ENCODE measurements at places on chromosomes 4 and X. TPM values are rescaled to one million over a fixed set of nuclear protein-coding genes. Genes with fewer than 3 reads are reported as not detected.
A peak's percentile ranks its signal among the peaks of the same experiment; 100 is the strongest.

The NIPAL1 gene
- under 0.01 TPM for total RNA-seq

The SLC9A7 gene
- 84.0 TPM for total RNA-seq

The TTC29 gene
- under 0.01 TPM for total RNA-seq

The RHOXF2B gene
- not detected for total RNA-seq

The SLC6A14 gene
- not detected for total RNA-seq

DNA sequence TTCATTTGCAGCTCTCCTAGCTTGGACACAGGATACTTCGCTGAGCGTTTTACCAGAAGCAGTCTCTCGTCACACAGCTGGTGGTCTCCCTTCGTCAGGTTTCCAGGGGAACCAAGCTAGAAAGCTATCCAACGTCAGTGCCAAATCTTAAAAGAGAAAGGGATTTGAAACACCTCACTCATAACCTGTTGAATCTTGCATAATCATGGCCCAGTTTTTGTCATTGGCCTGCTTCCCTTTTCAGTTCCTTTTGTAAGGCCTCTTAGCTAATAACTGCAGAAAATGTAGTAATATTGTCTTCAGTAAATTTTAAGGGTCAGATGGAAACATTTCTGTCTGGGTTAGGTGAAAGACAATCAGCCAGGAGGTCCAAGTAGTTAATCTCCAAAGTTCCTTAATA is 22.0 kb downstream of the RAB39B start:
- no peak for DNase-seq

GRCh38 chr4:102901804-102902203 is 33.0 kb downstream of the CISD2 start:
- DNase-seq: no peak

GRCh38 chr4:184792334-184792733 is 33.4 kb downstream of the ACSL1 start:
- DNase-seq: no peak

GRCh38 chr4:139528377-139529005 is 27.5 kb downstream of the SETD7 start:
- DNase-seq: peak; percentile 58

DNA sequence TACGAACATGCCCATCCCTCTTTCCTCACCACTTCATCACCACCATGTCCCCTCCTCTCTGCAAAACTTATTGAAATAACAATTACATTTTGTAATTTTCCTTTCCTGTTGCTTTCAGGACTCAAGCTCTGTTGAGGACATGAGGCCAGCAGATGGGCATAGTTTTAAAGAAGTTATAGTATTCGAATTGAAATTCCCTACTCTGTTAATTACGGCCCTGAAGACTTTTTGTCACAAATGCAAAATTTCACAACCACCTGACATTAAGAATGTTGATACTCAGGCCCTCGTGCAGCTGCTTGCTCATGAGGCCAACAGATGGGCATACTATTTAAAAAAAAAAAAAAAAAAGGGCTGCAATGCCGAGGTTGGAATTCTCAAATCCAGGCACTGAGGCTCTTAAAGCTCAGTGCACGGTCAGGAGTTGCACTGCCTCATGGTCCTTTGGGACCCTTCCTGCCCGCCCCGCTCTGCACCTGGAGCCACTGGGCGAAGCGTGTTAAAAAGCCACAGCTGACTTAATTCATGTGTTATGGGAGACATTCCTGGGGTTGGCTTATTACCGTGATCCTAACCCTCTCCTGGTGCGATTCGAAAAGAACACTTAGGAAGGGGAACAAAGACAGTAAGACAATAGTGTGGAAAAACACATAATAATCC is 34.2 kb upstream of the FAT1 start:
- no peak for DNase-seq

- no peak for DNase-seq
Observed at GRCh38 chr4:150540959-150541360, 41.0 kb upstream of the MAB21L2 start.

DNA sequence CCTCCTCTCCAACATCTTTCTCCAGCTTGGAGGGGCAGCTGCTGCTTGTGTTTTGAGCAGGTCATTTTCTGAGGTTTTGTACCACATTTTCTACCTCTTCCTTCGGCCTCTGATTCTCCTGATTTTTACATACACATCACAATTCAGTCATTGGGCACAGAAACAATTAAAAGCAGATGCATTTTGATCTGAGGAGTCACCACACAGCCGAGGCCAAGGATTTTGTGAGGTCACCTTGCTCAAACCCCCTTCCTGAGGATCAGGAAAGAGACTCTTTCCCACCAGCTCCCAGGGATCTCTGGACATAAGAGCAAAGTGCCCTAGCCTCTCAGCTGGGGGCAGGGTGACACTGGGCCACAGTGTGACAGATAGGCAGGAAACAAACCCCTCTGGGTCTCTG is 5.4 kb upstream of the FATE1 start:
- DNase-seq: no peak

DNA sequence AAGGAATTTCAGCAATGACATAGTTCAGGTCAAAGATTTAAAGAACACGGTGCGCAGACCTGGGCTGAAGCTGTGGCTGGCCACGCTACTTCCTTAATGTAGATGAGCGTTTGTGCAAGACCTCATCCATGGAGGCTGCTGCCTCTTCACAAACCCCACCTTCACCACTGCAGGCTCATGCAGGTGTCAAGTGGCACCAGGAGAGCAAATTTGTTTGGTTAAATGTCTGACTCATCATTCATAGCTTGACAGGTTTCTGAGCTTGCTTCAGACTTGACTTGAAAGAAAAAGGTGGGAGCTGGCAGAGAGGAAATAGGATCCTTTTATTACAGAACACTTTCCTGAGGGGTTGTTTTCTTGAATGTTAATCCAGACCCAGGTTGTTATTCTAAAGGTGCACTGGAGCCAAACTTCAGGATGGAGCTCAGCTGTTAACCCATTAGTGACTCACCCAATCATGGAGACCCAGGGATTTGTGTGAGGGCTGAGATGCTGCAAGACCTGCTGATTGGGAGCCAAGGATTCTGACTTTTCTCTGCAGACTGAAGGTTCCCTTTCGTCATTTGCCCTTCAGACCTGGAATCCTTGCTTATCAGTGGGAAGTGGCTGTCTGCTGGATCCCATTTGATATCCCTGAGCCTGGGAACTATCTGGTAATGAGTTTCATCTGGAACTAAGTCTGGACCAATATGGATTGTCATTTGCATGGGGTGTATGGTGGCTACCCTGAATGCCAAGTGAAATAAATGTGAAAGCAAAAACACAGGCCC is 315.3 kb downstream of the PTTG2 start:
- DNase-seq: no peak

GRCh38 chr4:70703619-70704214 is 15.4 kb downstream of the UTP3 start:
- DNase-seq: peak; percentile 14

- DNase-seq: no peak
Observed at GRCh38 chr4:118099106-118099505, 64.8 kb downstream of the NDST3 start.
